ENCODE measurements at places on chromosomes 12 and 14. TPM values are rescaled to one million over a fixed set of nuclear protein-coding genes. Genes with fewer than 3 reads are reported as not detected.

The PMCH gene
- not detected for total RNA-seq

The SLC24A4 gene
- not detected for total RNA-seq

The KLHL33 gene
- not detected for total RNA-seq

DNA sequence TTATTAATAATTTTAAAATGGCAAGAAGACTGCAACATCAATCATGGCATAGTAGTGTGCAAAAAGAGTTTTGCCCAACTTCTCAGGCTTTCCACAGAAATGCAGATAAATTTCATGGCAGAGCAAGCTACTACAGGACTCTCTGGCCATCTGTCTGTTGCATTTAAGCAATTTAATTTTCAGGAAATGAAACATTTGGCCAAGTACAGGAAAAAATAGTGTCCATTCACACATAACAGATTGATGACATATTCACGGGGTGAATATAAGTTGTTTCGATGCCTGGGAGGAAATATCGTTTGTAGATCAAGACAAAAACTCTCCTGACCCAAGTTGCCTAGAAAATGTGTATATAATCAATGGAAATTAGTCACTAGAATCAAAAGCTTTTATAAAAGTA is 324.0 kb downstream of the PRKD1 start:
- DNase-seq = no peak

Measured in RPMI7951 (cell line).